ENCODE measurements at places on chromosomes 4 and X.

DNA sequence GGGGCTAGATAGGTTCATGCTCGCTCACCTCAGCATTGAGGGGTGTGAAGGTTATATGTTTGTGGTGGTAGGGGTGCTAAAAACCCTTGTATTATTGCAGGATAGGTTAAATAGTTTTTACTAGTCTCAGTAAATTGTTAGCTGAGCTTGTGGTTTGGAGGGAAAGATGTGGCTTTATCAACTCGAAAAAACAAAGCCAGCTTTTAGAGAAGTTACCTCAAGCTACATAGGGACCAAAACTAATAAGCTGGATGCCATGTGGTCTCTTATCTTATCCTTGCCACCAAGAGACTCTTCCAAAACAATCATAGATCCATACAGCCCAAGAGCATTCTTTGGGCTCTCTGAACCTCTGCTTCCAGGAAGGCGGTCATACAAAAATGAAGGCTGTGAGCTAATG is 29.2 kb downstream of the MSN start:
- DNase-seq, result no peak

DNA sequence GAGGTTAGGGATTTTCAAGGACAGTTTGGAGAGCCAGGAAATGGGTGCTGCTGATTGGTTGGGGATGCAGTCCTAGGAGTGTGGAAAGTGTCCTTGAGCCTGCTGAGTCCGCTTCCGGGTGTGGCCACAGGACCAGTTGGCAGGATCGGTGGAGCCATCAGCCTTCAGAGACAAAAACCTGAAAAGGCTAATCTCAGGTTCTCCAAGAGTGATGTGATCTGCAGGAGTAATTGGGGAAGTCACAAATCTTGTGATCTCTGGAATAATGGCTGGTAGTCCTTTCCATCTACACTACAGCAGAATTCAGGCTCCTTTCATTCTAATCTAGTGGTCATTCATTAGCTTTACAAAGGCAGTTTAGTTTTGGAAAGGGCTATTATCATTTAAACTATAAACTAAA is 55.9 kb upstream of the BMP2K start:
- DNase-seq, result no peak

DNA sequence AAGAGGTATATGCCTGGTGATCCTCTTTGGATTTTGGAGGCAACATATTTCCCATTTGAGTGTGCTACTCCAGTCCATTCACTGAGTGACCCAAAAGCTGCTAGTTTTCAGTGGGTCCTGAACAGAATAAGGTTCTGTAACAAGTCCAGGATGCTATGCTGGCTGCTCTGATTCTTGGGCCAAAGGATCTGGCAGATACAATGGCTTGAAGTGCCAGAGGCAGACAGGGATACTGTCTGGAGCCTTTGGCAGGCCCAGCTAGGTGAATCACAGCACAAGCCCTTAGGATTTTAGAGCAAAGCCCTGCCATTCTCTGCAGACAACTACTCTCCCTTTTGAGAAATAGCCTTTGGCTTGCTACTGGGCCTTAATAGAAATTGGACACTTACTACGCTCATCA is 40.6 kb downstream of the DCHS2 start:
- DNase-seq, result no peak

DNA sequence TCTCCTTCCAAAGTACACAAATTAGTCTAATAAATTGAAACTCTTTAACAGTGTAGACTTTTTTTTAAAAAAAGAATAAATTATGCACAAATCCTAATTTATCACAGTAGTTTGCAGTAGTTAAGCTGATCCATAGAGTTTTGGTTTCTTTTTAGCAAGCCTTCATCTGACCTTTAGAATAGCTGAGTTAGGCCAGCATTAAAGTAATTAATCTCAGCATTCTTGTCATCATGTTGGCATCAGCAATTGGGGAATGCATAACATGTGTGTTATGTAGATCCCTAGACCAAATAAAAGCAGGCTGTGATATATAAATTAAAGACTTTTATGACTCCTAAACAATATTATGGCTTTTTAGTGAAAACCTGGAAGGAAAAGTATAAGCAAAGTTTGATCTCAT is 426.5 kb upstream of the PABPC4L start:
- peak; percentile 59 for DNase-seq

DNA sequence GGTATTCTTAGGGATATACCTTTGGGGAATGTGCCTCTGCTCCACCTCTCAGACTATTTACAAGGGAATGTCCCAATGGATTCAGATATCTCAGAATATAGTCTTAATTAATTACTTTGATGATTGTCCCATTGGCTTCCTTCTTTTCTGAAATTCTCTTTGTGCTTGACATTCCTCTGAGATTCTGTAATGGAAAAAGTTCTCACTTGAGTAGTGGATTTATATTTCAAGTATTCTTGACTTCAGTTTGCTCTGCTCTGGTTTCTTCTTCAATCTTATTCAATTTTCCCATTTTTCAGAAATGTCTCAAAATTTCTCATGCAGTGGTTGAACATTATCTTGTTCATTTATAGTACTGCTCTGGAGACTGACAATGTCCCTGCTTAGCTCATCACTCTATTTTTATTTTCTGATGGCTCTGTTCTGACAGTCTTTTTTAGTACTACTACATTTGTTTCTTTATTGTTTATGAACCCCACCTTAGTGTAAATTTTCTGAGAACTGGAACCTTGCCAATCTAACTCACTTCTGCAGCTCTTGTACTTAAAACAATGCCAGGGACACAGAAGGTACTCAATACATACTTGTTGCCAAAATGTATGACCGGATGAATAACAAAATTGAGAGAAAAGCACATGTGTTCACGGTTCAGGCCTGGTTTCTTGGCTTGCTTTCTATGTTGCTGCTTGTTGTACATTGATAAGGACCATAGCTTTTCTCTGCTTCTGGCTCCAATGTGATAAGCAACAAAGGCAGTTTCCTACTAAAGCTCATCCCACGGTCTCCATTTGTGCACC is 471.7 kb downstream of the GASK1B start:
- no peak for DNase-seq

DNA sequence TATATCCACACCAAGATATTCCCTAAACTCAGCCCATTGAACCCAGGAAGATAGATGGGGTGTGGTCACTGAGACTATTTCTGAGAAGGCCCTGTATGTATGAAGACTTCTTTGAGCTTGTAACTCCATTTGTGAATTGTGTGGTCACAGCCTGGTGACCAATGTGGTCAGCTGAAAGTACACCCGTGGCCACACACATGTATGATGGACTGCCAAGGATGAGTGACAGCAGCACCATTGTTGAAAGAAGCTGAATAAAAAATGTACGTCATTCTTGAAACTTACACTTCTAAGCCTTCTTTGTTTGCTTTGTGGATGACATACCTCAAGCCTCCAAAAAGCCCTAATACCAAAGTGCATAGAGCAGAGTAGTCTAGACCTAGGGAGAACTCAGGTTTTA is 581.4 kb downstream of the RAB28 start:
- no peak for DNase-seq

DNA sequence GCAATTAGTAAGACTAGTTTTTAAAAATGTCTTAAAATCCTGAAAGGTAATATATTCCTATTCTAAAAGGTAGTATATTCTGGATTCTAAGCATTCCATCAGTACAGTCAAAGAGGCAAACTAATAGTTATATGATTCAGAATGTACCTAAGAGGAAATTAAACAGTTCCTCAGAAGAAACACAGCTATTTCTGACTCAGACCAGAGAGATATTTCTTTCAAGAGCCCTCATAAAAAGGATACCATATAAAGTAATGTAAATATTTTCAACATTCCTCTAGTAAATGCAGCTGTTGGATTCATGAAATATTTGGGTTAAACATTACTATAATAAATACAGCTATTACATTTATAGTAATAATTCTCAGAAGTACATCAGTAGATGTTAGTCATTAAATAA is 358.3 kb downstream of the MAGEB5 start:
- DNase-seq, result peak; percentile 60

DNA sequence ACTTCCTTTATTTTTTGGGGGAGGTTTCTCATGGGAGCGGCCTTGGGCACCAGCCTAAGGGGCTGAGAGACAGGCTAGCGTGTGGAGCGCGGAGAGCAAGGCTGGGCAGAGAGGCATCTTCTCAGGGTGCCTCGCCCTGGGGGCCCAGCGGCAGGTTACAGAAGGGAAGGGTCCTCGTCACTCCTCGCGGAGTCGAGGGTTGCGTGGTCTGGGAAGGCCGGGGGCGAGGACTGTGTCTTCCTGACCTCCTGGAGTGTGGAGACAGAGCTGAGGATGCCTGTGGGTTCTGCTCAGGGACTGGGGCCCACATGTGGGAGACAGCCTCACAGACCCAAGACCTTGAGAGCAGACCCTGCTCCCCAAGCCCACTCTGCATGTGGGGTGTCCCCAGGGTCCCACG is 79.6 kb upstream of the LRPAP1 start:
- no peak for DNase-seq

GRCh38 chr4:4289055-4289454 is 899 bp downstream of the LYAR start:
- DNase-seq, result no peak

- DNase-seq, result no peak
Measured at GRCh38 chr4:71275570-71275969, 63.2 kb upstream of the SLC4A4 start.

GRCh38 chr4:6452897-6453687 is 19.3 kb downstream of the PPP2R2C start:
- DNase-seq, result no peak

DNA sequence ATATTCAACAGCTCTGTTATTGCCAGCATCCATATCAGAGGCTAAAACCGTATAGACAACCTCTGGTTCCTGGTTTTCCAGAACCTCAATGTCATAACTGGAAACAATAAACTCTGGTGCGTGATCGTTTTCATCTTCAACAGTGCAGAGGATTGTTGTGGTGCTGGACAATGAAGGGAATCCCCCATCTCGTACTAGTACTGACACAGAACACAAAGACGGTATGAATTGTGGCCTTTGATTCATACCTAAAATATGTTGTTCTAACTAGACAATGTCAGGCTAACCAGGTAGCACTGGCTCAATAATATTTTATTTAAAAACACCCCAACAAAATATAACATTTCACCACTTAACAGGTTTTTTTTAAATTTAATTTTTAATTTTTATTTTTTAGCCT is 186.9 kb downstream of the DCHS2 start:
- no peak for DNase-seq

- DNase-seq, result no peak
Measured at GRCh38 chrX:45850197-45850774, 649.6 kb upstream of the DIPK2B start.

GRCh38 chr4:1601852-1602654 is 82.1 kb downstream of the FAM53A start:
- no peak for DNase-seq

- DNase-seq, result no peak
Measured at GRCh38 chr4:7189475-7190277, 2.7 kb upstream of the SORCS2 start.

DNA sequence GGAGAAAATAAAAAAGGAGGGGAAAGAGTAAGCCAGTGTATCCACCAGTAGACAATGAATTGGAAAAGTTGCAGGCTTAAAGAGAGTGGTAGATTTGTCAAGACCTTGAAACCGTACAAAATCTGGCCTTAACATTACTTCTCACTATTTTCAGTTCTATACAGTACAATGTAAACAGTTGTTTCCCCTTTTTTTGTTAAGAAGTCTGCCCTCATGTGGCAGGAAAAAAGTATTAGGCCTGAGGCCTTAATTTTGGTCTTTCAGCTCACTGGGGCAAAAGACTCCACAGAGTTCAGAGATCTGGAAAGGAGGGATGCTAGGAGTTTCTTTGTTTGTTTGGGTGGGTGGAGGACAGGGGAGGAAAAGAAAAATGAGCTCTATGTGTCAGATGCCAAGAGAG is 92.8 kb upstream of the CCDC160 start:
- DNase-seq, result no peak

DNA sequence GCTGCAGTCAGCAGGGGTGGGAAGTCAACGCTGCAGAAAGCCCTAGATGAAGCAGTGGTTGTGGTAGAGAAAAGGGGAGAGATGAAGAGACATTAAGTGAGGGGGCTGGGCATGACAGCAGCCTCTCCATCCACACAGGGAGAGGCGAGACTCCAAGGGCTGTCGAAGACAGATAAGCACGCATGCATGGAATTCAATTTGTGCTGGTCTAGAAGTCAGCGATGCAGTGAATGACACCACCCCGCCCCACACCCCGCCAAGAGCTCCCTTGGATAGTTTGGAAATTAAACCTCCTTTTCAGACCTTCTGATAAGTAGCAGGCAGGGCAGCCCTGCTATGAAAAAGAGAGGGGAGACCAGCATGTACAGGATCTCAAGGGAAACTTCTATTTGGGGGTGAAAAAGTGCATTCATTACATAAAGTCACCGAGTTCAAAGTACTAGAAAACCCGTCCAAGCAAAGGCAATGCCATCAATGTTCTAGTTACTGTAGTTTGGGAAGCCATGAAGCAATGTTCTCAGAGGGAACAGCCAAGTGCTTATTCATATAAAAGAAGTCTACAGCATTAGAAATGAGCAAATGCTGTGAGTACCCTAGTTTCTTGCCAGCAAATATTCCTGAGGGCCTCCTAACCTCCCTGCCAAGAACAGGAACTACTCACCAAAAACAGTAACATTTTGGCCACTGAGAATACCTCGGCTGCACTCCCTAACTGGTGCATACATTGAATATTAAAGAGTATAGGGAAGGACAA is 152.3 kb upstream of the ANXA10 start:
- no peak for DNase-seq

DNA sequence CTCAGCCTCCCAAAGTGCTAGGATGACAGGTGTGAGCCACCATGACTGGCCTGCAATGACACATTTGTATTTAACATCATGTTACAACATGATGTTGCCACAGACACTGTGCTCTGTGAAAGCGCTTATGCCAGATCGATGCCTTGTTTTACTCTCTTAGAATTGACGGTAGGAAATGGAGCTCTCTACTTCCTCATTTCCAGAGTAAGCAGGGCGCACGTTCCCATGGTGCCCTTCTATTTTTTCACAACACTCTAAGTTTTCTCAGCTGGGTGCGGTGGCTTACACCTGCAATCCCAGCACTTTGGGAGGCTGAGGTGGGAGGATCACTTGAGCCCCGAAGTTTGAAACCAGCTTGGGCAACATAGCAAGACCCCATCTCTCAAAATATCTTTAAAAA is 60.7 kb upstream of the DHRSX start:
- no peak for DNase-seq

GRCh38 chr4:149980941-149981340 is 97.3 kb upstream of the DCLK2 start:
- DNase-seq, result peak; percentile 74

GRCh38 chr4:80360084-80360483 is 24.6 kb downstream of the CFAP299 start:
- no peak for DNase-seq

GRCh38 chr4:36573441-36573840 is 292.0 kb downstream of the DTHD1 start:
- no peak for DNase-seq
